ENCODE measurements at places on chromosomes 13 and 19.

DNA sequence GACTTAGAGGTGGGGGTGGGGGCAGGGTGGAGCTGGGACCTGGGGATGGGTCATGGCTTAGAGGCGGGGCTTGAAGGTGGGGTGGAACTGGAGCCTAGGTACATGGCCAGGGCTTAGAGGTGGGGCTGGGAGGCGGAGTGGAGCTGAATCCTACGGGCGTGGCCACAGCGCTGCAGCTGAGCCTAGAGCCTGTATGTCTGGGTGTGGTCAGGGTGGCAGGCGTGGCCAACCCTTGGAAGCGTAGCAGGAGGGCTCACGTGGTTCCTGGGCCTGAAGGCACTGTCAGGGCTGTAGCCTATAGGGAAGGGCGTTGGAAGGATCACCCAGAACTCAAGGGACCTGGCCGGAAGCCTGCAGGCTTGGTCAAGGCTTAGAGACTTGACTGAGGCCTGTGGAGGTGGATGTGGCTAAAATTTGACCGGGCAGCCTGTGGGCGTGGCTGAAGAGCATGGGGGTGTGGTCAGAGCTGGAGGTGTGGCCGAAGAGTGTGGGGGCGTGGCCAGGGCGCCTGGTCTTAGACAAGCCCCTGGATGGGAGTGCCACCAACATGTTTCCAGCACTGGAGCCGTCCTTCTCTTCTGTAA, 24.3 kb downstream of the COLGALT1 start:
- peak; percentile 30 for DNase-seq

- no peak for DNase-seq
These were observed 946.3 kb upstream of the MIR17HG start for GRCh38 chr13:90401150-90401549.

DNA sequence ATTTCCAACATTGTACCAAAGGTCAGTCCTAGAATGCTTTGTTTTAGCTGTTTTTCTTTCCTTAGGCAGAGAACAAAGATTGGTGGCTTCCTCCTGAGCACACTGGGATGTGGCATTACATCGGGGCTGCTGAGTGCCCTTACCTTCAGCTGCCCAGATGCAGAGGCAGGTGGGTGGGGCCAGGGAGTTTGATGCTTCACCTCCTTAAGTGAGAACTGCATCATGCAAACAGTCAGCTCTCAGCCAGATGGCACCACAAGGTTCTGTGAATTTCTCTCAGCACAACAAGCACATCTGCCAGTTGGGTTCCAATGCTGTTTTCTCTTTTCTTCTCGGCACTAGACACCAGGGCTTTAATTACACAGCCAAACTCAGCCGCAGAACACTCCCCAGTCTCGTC, 87.4 kb upstream of the UBL3 start:
- no peak for DNase-seq

DNA sequence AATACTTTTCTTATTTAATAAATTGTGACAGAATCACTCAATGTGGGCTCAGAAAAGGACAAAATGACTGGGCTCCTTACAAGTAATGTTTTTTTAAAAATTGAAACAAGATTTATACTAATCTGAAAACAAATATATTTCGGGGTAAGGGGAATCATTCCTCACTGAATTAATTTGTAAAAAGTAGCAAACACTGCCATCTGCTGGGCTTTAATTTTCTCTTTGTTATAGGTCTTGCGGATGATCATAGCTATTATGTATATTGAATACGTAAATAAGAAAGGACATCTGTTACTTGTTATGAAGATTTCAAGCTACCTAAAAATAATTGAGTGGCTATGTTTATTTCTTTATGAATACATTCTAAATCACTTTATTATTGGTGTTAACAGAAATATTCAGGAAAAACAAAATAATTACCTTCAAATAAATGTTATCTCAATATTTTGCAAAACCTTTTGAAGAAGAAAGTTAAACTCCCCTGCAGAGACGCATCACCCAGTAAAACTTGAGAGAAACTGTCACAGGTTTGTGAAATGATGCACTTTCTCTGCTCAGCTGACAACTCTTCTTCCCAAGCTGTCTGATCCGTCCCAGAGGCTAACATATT, 17.8 kb upstream of the ENOX1 start:
- DNase-seq = peak; percentile 94

DNA sequence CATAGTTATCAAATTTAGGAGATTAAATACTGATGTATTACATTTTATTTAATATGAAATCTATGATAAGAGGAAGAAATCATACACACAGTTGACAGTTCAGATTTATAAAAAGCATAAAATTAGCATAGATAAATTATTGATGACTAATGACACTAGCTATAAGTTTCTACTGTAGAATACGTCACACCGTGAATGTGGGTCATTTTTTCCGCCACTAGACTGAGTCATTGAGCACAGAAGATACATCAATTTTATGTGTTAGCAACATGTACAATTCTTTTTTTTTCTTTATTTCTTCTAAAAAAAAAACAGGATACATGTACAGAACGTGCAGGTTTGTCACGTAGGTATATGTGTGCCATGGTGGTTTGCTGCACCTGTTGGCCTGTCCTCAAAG, 22.2 kb downstream of the AP2S1 start:
- no peak for DNase-seq

- DNase-seq = peak; percentile 66
These were observed 30.7 kb upstream of the C13orf46 start for GRCh38 chr13:114004420-114005205.

DNA sequence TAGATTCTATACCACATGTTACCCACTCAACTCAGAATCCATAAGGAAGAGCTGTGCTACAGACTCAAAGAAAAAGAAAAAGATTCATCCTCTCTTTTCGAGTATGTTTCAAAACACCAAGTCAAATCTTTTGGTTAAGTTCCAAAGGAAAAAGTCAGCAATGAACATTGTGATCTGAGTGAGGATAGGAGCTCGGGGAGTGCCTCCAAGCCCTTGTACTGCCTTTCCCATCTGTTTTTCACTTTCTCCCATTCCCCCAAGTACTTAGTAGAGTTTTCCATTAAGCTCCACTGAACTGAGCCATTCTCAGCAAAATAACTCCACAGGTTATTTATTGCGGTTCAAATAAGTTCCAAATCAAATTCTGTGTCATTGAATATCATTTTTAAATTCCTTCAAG, 47.7 kb upstream of the MAB21L1 start:
- no peak for DNase-seq

DNA sequence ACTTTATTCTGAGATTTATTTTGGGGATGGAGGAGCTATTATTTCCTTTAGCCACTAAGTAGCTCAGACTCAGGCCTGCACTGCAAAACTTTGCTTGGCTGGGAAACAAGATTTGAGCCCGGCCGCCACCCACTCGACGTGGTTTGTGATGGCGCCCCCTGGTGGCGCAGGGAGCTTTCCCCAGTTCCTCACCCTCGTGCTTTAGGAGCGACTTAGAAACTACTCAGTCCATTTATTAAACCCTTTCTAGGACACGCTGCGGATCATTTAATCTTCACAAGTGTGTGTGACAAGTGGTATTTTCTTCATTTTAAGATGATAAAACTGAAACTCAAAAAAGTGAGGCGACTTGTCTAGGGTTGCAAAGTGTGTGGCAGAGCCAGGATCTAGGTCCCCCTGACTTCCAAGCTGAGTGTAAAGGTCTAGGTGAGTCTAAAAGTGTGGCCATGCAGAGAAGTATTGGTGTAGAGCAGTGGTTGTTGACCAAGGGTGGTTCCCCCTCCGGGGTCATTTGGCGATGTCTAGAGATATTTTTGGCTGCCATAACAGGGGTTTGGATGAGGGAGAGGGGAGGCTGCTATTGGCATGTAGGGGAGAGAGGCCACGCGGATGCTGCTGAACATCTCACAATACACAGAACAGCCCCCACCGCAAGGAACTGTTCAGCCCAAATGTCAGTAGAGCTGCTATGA, 2.2 kb downstream of the CXCL17 start:
- DNase-seq = no peak

DNA sequence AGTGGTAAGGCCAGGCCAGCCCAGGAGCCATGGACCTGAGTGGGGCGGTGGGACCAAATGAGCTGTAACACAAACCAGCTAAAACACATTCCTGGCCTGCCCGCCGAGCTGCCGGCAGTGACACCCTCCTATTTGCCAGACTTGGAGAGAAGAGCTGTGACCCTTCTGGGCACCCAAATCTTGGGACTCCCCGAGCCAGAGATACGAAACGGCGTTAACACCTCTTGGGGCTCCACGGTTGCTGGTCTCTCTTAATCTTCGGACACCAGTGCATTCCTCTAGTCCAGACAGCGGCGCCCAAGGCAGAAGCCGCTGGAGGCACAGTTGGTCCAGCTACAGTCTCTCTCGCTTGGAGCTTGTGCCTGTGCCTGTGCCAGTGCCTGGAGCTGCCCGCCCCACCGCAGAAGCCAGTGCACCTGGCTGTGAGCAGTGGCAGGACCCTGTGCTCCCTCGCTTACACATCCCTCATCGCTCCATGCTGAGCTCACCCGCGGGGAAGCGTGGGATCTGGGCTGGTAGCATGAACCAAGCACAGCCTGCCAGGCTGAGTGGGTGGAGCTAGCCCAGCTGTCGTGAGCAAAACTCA, 147.2 kb upstream of the KLHL1 start:
- DNase-seq = no peak

GRCh38 chr13:98393873-98394272, 183.0 kb downstream of the STK24 start:
- DNase-seq = peak; percentile 75

DNA sequence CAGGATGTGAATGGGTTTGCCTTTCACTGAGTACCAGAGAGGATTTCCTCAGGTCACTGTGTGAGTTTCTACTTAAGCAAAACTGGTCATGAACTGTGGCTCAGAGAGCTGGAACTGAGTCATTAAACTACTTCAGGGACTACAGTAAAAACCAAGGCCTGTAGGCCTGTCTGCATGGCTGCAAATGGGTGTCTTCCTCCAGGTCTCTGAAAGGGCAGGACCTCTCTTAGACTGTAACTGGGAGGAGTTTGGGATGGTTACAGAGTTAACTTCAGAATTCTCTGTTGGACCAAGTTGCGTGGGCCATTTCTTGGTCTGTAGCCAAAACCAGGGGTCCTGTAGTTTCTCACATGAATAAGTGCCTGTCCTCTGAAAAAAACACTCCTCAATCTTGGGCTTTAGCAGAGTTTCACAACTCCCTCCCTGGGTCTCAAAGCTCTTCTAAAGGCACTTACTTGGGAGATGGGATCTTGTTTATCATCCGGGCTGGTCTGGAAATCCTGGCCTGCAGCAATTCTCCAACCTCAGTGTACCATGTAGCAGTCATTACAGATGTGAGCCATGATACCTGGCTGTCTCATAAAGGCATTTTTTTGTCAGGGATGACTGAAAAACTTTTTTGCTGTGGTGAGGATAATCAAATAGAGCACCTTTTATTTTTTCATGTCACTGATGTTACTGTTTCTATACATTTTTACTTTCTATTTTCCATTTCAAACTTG, 19.7 kb downstream of the ZNF714 start:
- DNase-seq = no peak

- DNase-seq = peak; percentile 93
These were observed at the start of gene CLPTM1 for GRCh38 chr19:44954649-44955504. CLPTM1 (plus strand) TSS chr19:44955380; CDS start chr19:44955396, 16 bp downstream.

- DNase-seq = no peak
These were observed 36.0 kb downstream of the PABPC3 start for GRCh38 chr13:25131881-25132420.

GRCh38 chr19:46631481-46631880, 4.5 kb downstream of the GNG8 start:
- no peak for DNase-seq

GRCh38 chr13:73321043-73321442, 262.2 kb downstream of the KLF5 start:
- DNase-seq = no peak

DNA sequence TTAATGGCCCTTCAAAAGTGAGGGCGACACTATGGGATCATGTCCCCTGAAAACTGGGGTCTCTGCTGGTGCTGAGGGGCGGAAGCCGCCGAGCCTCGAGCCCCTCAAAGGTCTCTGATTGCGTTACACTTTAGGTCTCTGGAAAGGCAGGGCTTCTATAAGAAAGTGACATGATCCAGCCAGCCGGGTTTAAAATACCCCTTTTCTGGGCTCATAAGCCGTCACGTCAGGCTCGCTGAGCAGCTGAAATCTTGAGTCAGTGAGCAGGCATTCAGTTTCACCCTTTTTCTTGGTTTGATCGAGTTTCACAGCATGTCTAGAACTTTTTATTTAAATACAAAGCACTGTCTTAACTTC, 600 bp upstream of the HMGB1 start:
- no peak for DNase-seq

DNA sequence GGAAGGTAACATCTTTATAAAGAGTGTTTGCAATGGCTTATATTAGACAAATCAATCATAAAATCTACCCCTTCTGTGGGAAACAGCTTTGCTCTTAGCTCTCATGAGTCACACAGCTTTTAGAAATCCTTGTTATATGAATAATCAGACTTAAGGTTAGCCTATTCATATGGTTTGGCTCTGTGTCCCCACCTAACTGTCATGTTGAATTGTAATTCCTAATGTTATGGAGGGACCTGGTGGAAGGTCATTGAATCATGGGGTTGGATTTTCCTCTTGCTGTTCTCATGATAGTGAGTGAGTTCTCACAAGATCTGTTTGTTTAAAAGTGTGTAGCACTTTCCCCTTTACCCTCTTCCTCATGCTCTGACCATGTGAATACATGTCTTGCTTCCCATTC, 704.2 kb upstream of the KLHL1 start:
- DNase-seq = no peak

- no peak for DNase-seq
These were observed 33.4 kb downstream of the ABCC4 start for GRCh38 chr13:95267662-95268342.

- DNase-seq = no peak
These were observed 15.4 kb downstream of the TNFAIP8L1 start for GRCh38 chr19:4654437-4655361.

DNA sequence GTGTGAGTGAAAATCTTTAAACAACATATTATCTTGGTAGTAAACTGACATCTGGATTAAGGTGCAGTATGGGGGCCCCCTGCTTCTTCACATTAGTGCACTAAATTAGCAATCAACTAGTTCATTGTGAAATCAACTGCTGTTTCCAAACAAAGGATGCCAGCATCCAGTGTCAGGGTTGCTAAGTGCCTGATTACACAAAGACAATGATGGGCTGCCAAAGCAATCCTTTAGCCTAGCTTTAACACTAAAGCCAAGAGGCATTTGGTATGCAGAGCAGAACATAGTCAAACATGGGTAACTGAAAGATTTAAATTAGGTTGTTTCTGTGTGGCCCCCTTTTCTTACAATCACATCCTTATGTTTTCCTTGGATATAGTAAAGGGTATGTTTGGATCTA, 543.1 kb upstream of the SLITRK5 start:
- DNase-seq = peak; percentile 91

Measured in spinal cord (tissue), 10 donors.